ENCODE measurements at places on chromosomes 3 and 15.

GRCh38 chr3:132625613-132626012 lies 28.5 kb downstream of the ACKR4 start:
- DNase-seq: no peak

DNA sequence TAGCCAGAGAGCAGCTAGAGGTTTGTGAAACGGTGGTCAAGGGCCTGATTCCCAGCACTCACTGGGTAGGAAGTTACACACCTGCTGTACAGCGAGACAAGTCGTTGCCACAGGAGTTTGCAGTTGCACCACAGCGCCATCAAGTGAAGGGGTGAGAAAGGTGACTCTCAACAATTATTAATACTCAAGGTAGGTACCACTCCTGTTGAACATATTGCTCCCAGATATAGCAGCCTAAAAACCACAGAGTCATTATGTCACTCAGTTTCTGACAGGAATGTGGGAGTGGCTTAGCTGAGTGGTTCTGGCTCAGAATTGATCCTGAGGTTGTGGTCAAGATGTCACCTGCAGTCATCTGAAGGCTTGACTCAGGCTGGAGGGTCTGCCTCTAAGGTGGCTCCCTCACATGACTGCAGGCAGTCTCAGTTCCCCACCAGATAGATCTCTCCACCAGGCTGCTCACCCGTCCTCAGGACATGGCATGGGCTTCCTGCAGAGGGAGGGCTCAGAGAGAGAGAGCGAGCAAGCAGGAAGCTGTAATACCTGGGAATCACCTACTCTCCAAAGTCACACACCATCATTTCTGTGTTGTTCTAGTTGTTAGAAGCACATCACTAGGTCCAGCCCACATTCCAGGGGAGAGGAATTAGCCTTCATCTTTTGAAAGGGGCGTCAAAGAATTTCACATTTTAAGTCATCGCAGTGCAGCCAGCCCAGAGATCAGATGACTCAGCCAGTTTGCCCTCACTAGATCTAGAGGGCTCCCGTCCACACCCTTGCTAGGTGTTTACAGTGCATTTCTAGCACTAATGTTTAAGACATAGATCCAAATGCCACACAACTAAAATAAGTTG lies 17.0 kb upstream of the ANO10 start:
- DNase-seq: no peak

- no peak for DNase-seq
Measured at GRCh38 chr3:21073561-21073960, 677.4 kb downstream of the ZNF385D start.

GRCh38 chr15:65629548-65629947 lies 7.8 kb downstream of the SLC24A1 start:
- DNase-seq: no peak

GRCh38 chr15:80467311-80467714 lies 63.1 kb downstream of the ARNT2 start:
- DNase-seq: no peak

Measured in stimulated activated CD4-positive, alpha-beta T cell treated with anti-CD3 and anti-CD28 coated beads, Interleukin-1b, Interleukin-23, amount 100 ng/mL, for 1 hour (primary cell).